ENCODE measurements at places on chromosomes 3 and 15.

DNA sequence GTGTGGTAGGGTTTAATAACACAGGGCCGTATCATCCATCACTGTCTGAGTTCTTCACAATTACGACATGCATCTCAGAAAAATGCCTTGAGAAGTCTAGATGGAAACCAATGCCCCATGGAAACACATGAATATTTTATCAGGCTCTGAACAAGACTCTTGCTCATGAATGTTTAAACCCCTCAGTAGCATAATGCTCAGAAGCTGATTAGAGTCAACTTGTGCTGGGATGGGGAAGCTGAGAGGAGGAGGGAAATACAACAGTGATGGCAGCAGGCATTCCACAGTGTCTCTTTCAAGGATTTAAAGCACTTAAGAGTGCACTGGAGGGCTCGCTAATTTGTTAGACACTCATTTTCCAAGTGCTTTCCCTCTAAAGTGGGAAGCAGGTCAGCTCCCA is 3.8 kb downstream of the GPR156 start:
- DNase-seq: no peak

GRCh38 chr3:58531555-58531954 is 5.4 kb downstream of the ACOX2 start:
- no peak for DNase-seq

- DNase-seq: no peak
These were observed 2.5 kb downstream of the MPI start for GRCh38 chr15:74892313-74892712.

DNA sequence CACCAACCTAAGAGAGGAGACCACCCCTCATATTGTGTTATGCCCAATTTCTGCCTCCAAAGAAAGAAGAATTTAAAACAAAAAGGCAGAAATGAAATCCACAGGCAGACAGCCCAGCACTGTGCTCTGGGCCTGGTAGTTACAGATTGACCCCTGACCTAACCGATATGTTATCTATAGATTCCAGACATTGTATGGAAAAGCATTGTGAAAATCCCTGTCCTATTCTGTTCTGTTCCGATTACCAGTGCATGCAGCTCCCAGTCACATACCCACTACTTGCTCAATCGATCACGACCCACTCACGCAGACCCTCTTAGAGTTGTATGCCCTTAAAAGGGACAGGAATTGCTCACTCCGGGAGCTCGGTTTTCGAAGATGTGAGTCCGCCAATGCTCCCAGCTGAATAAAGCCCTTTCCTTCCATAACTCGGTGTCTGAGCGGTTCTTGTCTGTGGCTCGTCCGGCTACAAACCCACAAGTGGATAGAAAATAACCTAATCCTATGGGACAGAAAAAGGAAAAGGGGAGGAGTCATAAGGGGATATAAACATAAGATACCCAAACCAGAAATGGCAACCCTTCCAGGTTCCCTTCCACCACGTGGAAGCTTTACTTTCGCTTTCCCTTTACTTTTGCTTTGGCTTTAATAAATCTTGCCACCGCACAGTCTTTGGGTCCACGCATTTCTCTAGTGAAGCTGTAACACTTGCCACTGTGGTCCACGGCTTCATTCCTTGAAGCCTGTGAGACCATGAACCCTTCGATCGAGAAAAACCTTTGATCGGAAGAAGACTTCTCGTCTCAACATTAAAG is 1.7 kb upstream of the CFAP91 start:
- DNase-seq: no peak

DNA sequence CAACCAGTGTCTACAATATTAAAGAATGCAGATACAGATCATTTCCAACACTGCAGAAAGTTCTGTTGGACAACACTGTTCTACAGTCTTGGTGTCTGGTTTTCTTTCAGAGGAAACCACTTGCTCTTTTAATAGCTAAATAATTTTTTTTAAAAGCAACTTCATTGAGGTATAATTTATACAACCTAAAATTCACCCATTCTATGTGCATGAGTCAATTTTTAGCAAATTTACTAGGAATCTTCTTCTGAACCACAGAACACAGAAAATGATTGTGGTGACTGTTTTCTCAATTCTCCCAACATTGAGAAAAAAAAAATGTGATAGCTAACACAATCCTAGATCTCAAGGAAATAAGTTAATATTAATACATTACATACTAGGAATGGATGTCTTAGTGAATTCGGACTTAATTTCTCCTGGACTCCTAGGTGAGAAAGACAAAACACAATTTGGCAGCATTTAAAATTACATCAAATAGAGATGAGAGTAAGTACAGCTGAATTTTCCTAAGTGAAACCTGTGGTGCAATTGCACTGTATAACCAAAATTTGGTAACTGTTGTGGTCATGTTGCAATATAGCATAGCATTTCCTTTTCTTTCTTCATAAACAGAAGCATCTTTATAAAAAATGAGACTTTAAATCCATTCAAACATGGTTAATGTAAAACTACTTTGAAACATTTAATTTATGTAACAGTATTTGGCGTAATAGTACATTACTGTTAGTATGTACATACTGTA is 15.3 kb upstream of the PLCL2 start:
- DNase-seq: no peak

DNA sequence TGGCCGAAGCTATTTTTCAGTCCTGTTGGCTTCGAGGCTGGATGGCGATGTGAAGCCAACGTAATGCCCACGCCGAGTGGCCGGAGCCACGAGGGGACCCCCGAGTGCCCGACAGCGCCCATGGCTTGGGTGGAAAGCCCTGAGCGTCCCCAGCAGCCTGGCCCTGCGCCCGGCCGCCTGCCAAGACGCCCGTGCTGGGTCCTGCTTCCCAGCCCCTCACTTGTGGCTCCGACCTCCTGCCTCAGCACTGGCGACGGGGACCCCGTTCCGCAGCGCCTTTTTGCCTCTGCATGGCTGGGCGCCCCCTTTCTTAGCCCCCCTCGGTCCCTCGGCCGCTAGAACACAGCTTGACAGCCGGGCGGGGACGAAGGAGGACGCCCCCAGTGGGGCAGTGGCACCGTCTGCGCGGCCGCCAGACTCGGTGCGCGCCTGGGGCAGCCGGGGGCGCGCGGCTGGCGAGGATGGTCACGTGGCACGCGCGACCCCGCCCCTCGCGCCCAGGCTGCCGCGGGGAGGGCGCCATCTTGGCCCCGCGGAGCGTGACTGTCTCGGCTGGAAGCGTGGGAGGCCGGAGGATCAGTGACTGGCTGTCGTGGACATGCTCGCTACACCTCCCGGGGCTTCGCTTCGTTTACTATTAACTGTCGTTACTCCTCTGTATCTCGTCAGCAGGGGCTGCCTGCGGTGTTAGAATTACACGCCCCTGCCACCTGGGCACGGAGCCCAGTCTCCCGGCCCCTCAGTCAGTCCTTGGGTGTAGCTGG is 626 bp upstream of the GPR176 start:
- peak; percentile 33 for DNase-seq

GRCh38 chr15:68700455-68701123 is 120.1 kb downstream of the ANP32A start:
- DNase-seq: peak; percentile 83

DNA sequence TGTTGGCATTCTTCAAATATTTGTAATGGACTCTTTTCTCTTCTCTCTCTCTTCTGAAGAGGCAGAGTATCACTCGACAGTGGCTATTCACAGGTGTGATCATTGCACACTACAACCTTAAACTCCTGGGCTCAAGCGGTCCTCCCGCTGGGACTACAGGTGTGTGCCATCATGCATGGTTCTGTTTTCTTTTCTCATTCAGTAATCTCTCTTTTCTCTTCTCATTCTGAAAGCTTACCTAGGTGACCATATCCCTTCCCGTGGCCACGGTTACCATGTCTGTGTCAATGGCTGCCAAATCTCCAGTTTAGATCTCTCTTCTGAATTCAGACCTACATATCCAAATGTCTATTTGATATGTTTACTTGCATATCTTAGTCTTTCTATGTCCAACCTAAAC is 96.3 kb downstream of the SOX2 start:
- DNase-seq: no peak

GRCh38 chr15:50148362-50148963 is 29.4 kb upstream of the ATP8B4 start:
- no peak for DNase-seq

- DNase-seq: no peak
These were observed 10.5 kb downstream of the GABRG3 start for GRCh38 chr15:26981492-26981891.

DNA sequence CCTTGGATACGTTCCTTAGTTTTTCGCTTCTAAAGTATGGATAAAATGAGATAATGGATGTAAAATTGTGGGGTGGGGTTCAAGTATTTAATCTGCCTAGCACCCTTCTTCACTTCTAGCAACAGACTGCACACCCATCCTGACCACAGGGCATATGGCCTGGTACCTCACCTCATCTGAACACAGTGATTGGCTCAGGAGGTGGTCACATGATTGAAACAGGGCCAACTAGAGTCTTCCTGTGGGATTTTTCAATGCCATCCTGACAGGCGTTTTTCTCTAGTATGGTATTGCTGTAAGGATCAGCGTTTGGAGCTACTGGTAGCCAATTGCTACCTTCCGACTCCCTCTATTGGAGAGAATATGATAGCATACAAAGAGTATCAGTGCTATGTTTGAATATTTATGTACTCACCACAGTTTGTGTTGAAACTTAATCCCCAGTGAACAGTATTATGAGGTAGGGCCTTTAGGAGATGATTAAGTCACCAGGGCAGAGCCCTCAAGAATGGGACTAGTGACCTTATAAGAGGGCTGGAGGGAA is 172.2 kb downstream of the PPM1L start:
- DNase-seq: peak; percentile 73

All from NCI-H1694 (cell line).